Activated T-cell treated with anti-CD3 and anti-CD28 coated beads, Interleukin-2, amount 50 U/mL, for 48 hours (primary cell): ENCODE measurements at places on chromosomes 12 and 14.

DNA sequence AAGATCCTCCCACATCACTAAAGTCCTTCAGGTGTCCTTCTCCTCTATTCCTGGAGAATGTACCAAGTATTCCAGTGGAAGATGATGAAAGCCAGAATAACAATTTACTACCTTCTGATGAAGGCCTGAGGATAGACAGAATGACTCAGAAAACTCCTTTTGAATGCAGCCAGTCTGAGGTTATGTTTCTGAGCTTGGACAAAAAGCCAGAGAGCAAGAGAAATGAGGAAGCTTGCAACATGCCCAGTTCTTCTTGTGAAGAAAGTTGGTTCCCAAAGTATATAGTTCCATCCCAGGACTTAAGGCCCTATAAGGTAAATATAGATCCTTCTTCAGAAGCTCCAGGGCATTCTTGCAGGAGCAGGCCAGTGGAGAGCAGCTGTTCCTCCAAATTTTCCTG, 54.6 kb upstream of the HELB start:
- no peak for DNase-seq

DNA sequence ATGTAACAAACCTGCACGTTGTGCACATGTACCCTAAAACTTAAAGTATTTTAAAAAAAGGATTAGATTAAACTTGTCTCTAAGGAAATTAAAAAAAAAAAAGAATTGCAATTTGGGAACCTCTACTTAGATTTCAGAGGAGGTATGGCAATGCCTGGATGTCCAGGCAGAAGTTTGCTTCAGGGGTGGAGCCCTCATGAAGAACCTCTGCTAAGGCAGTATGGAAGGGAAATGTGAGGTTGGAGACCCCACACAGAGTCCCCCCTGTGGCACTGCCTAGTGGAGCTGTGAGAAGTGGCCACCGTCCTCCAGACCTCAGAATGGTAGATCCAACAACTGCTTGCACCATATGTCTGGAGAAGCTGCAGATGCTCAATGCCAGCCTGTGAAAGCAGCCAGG, 279.6 kb upstream of the CCDC196 start:
- no peak for DNase-seq

DNA sequence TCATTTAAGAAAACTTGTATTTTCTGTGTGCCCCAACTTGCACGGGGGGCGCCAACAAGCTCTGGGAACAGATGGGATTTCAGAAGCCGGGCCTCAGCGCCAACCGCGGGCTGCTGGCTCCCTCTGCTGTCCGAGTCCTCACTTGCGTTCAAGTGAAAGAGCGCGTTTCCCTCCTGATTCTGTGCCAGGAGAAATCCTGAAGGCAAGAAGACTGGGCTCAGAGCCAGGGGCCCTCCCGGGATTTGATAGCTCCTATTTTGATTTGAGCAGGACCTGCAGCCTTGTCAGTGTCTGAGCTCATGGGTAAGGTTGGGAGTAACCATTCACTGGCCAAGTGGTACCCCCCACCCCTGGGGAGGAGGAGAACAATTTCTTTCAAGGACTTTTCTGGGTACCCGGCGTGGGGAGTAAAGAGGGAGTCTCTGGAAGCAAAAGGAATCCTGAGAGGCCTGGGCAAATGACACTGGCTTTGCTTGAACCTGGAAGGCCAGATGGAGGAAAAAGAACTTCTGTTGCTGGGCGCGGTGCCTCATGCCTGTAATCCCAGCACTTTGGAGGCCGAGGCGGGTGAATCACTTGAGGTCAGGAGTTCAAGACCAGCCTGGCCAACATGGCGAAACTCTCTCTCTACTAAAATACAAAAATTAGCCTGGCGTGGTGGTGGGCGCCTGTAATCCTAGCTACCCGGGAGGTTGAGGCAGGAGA, 179.0 kb upstream of the RGS6 start:
- DNase-seq: peak; percentile 78

DNA sequence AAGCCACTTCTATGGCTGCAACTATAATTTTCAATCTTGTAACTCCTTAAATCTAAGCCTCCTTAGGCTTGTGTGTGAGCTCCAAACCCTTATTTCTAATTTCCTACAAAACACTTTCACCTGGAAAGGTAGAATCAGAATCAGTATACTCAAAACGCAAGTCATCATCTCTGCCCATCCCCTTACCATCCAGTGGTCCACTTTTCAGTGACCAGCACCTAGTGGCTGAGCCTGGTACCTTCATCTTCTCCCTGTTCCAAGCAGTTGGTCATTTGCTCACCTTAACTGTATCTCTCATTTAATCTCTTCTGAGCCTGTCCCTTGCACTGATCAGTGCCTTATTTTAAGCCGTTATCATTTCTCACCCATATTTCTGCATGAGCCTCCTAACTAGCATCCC, 107.9 kb downstream of the PPM1H start:
- DNase-seq: no peak

- no peak for DNase-seq
Observed at GRCh38 chr14:68694516-68695235, 98.2 kb downstream of the ZFP36L1 start.

DNA sequence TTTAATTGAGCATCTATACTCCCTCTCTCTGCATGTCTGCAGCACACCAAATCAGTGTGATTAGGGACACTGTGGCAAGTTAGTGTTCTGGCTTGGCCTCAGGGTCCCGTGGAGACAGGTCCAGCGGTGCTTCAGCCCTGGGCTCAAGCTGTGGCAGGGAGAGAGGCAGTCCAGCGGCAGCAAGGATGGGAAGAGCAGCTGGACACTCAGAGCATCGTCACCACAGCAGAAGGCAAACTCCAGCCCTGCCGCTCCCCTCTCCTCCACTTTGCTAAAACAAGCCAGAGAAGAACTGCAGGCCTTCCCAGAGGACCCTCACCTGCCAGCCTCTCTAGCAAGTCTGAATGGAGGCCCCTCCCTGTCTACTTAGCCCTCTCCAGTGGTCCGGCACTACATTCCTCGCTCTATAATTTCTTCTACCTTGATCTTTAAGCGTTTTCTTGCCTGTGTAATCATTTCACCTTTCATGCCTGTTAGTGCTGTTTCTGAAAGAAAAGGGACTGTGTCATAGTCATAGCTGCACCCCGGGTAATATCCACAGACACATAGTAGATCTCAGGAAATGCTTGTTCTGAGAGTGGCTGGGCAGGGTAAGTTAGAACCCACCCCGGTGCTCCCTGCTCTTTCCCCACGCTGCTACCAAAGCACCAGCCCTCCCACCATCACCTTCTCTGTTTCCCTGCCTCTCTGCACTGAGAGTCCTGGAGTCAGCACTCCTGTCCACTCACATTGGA, 22.1 kb downstream of the ZFP36L1 start:
- no peak for DNase-seq

- DNase-seq: no peak
Observed at GRCh38 chr14:56494167-56494566, 85.4 kb upstream of the TMEM260 start.

GRCh38 chr14:35297706-35298105, 5.5 kb downstream of the PSMA6 start:
- DNase-seq: no peak
